ENCODE measurements at places on chromosomes 3 and 15.
A peak's percentile ranks its signal among the peaks of the same experiment; 100 is the strongest.

- no peak for DNase-seq
Measured at GRCh38 chr3:196901768-196902167, 34.0 kb downstream of the SENP5 start.

DNA sequence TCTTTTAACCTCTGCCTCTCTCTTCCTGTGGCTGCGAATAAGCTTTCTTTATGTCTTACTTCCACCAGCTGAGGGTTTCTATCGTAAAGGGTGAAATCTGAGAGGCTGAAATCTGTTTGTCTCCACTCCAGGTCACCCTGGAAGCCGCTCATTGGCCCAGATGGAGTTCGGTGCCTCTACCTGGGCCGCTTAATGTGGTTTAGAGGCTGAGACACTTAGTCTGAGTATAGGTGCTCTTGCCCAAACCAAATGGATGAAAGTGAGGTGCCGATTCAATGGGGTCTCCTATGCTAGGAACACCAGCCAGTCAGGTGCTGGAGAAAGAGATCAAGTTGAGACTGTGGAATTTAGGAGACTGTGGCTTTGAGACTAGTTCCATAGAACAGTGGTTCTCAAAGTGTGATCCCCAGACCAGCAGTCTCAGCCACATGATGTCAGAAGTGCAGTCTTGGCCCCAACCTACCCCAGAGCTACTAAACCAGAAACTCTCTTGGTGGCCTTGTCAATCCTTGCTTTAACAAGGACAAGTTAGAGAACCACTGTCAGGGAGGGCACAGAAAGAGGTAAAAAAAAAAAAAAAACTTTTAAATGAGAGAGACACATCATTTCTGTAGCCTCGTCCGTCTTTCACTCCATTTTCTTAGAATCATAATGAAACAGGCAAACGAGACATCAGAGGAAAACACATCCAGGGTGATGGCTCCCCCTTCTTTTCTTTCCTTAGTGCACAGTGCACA is 54.9 kb upstream of the CCR2 start:
- no peak for DNase-seq

- no peak for DNase-seq
Measured at GRCh38 chr3:159232966-159233365, 431.1 kb downstream of the MFSD1 start.

GRCh38 chr15:24017470-24017869 is 330.4 kb upstream of the NDN start:
- DNase-seq = no peak

- no peak for DNase-seq
Measured at GRCh38 chr3:45782381-45782780, 14.0 kb downstream of the SLC6A20 start.

DNA sequence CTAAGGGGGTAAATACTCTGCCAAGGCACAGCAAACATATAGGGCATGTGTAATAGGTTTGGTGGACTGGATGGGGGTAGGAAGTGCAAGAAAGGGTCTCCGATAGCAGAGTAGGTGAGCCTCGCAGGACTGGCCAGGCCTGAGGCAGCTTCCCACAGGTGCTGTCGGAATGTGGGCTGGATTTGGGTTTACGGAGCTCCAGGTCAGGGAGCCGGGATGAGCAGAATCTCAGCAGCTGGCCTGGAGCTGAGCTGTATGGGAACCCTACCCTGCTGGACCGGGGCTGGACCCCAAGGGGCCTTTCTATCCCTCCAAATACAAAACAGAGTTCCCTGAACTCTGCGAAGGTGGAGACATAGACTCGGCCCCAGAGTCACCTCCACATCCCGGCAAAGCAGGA is 15.0 kb downstream of the KLF15 start:
- DNase-seq = no peak

- no peak for DNase-seq
Measured at GRCh38 chr3:35718921-35719320, 79.6 kb downstream of the ARPP21 start.

GRCh38 chr3:181739628-181740027 is 27.9 kb downstream of the SOX2 start:
- DNase-seq = no peak

- DNase-seq = no peak
Measured at GRCh38 chr15:93290618-93290946, 201.6 kb upstream of the RGMA start.

DNA sequence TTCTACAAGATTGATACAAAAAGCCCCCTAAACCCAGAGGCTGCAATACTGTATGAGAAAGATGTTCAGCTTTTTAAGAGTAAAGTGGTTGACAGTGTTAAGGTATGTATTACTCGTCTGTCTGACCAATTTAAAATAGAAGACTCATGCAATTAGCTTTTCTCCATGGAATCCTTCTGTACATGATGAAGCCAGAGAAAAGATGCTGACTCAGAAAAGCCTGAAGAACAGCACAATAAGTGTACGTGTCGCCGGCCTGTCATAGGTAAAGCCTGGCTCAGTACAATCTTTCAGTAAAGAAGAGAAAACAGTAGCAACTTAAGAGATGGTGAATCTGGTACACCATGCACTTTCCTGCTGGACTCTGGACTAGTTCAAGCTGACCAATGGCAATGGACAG is 16.4 kb downstream of the NEK4 start:
- no peak for DNase-seq

DNA sequence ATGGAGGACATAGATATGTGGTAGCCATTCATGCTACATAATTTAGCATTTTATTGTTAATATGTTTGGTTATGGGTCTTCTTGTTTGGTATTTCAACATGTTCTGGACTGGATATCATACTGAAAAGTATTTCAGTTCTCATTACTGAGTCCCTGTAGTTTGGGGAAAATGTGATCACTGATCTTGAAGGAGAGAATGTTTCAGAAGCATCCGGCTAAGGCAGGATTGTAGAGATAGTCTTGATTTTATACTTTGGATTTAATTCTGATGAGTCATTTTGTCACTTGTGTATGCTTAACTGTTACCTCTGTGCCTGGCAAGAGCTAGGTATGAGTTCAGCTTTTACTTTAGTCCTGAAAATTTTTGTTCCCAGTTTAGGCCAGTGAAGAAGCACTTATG is 7.1 kb downstream of the CHD2 start:
- no peak for DNase-seq

- DNase-seq = no peak
Measured at GRCh38 chr15:50698101-50698500, 11.5 kb upstream of the TRPM7 start.

GRCh38 chr15:56786966-56787365 is 53.7 kb upstream of the ZNF280D start:
- DNase-seq = peak; percentile 91

DNA sequence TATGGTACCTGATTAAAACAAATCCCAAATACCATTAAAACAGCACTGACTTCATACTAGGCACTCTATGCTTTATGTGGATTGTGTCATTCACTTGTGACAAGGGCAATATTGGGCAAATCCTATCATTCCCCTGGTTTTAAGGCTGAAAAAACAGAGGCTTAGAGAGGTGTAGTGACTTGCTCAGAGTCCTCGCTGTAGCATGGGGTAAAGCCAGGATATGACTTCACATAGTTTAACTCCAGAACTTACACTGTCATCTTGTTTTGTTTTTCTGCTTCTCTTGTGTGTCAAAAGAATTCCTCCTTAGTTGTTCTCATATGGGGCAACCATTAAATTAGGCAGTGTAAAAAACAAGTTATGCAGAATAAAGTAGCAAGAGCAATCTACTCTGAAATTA is 40.3 kb upstream of the ICE2 start:
- DNase-seq = no peak

DNA sequence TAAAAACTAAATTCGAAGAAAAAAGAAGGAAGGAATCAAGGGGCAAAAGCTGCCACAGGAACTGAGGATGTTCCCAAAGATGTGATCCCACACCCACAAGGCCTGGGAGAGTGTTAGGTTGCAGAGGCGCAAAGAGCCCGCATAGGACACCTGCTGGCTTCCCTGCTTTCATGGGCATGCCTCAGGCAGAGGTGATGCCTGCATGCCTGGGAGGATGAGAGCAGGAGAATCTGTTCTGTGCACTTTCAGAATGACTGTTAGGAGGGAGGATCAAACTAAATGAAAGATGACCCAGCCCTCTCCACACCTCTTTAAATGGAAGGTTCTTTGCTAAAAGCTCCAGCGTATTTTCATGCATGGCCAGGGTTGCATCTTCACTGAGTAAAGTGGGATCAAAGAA is 162.4 kb downstream of the PLCL2 start:
- no peak for DNase-seq

Measured in T-helper 2 cell (primary cell).